SJSA1 (cell line): ENCODE measurements at places on chromosomes 2 and 18. TPM values are rescaled to one million over a fixed set of nuclear protein-coding genes. Genes with fewer than 3 reads are reported as not detected.
A peak's percentile ranks its signal among the peaks of the same experiment; 100 is the strongest.

DBI gene
- total RNA-seq = 98.6 and 173 TPM in 2 replicates

- no peak for DNase-seq
Observed at GRCh38 chr2:74851191-74851566, 17.3 kb downstream of the HK2 start.

MEMO1 gene
- total RNA-seq = 50.2 and 54.6 TPM in 2 replicates

DNA sequence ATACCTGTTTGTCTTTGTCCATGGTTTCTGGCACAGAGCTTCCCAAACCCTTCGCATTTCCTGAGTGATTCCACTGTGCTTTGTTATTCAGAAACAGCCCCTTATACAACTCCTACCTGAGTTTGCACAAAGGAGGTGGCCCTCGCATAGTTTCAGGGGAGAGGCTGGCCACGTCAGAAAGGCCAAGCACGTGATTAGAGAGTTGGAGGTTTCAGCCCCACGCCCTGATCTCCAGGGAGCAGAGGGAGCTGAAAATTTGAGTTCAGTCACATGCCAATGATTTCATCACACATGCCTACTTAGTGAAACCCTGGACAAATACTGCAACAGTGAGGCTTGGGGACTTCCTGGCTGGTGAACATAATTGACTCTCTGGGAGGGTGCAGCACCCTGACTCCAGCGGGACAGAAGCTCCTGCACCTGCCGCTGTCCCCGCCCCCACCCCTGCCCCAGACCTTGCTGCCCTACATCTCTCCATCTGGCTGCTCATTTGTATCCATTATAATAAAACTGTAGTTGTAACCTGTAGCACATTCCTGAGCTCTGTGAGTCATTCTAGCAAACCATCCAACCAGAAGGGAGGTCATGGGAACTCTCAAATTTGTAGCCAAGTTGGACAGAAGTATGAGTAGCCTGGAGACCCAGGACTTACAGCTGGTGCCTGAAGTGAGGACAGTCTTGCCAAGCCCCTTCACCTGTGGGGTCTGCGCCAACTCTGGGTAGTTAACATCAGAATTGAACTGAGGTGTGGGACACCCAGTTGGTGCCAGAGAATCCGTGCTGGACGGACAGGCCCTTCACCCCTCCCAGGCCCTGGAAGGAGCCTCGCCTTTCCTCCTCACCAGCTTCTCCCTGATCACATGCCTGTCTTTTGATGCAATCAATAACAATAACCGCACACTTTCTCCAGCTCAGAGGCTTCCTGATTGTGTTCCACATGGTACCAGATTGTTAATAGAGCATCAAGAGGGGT is 224.3 kb downstream of the ANAPC1 start:
- DNase-seq = no peak

GRCh38 chr2:231297108-231297908 is 98.2 kb upstream of the B3GNT7 start:
- peak; percentile 62 for DNase-seq

GRCh38 chr2:175441181-175441761 is 259.8 kb upstream of the ATP5MC3 start:
- no peak for DNase-seq

GBX2 gene
- total RNA-seq = 13.0 and 18.0 TPM in 2 replicates

RIT2 gene
- not detected in 2 replicates for total RNA-seq

DNA sequence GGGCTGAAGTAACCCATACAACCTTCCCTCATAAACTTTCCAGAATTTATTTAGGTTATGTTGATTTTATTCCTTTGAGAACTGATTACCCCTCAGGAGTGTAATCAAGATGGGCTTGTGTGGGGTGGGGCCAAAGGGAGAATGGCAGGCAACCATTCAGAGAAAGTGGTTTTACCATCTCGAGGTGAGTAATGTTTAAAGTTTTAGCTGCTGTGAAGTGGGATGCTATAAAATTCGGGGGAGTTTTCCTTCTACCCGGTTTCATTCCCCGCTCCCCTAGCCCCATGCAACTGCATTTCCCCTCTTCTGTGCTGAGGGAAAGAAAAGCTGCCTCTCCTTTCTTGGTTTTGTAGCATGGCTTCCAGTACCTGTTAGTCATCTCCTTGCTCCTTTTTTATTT is 34.7 kb downstream of the MAP4K4 start:
- no peak for DNase-seq

DNA sequence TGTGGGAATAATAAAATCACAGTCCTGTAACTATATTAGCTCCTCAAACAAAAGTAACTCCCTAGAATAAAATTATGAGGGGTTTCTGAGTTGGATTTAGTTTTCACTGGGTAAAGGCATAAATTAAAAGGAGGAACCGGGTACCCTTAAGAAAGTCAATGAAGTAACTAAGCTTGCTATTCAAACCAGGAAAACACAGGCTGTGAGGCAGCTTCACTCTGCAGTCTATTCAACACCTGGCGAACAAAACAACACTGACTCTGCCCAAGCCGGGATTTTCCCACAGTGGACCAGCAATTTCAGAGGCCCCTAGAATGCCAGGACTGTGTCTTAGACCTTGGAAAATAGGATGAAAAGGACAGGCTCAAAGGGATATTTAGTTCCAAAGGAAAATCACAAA is 24.6 kb upstream of the CREB1 start:
- no peak for DNase-seq

SNORC gene
- 0.22 and 0.32 TPM in 2 replicates for total RNA-seq

DNA sequence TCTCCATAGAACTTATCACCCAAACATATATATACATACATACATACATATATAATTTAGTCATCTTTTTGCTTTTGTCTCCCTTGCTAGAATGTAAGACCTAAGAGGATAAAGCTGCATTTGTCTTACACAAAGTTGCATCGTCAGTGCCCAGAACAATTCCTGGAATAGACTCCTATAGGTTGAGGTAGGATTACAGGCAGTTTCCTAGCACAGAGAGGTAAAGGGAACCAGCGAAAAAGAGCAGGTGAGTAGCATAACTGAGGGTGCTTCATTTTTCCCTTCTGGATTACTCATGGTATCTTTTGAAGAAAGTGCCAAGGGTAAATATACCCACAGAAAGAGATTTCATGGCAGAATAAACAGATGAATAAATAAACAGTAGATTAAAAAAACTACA is 68.1 kb upstream of the AMMECR1L start:
- no peak for DNase-seq

DNA sequence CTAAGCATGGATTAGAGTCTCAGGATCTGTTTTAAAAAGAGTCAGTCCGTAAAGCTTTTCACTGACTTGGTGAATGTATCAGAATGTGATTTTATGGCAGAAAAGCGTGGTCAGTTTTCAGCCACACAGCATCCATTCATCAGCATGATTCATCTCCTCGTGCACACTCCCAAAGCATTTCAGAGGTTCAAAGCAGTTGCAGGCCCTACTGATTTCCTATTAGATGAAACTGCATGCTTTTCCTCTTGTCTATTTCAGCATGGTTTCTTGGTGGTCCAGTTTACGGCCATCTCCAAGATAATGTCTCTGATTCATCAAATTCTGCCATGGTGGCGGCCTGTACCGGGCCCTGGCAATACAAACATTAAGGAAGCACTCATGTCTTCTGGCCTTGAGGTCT is 4.8 kb upstream of the PARD6G start:
- DNase-seq = peak; percentile 68

- no peak for DNase-seq
Observed at GRCh38 chr2:28428486-28428885, 35.8 kb downstream of the FOSL2 start.

DNA sequence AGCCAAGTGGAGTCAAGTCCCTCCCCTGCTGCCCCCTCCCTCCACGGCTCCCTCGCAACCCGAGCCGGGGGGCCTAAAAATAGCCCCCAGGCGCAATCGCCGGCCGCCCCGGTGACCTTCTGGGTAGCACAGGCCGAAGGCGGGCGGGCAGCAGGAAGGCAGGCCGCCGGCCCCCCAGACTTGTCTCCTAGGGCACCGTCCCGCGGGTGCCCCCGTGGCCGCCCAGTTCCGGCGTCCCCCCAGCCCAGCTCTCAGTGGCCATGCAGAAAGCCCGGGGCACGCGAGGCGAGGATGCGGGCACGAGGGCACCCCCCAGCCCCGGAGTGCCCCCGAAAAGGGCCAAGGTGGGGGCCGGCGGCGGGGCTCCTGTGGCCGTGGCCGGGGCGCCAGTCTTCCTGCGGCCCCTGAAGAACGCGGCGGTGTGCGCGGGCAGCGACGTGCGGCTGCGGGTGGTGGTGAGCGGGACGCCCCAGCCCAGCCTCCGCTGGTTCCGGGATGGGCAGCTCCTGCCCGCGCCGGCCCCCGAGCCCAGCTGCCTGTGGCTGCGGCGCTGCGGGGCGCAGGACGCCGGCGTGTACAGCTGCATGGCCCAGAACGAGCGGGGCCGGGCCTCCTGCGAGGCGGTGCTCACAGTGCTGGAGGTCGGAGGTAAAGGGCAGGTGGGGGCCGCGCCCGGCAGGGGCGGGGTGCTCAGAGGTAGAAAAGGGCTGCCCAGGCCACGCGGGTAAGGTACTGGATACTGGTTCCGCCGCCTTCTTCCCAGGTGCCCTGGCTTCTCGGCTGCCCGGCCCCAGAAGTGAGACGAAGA is at the start of gene SPEG:
TSS of gene SPEG (plus strand) at position 126 of the 808 bp plus-strand sequence. CDS start at position 261, 135 bp downstream.
- DNase-seq = no peak

- peak; percentile 50 for DNase-seq
Observed at GRCh38 chr2:196719110-196719872, 79.8 kb downstream of the CCDC150 start.

LHCGR gene
- not detected in 2 replicates for total RNA-seq

CFAP53 gene
- total RNA-seq = 0.08 TPM in 1 of 2 replicates, not detected in the other

- no peak for DNase-seq
Observed at GRCh38 chr2:134161170-134161547, 92.7 kb upstream of the MGAT5 start.

DNA sequence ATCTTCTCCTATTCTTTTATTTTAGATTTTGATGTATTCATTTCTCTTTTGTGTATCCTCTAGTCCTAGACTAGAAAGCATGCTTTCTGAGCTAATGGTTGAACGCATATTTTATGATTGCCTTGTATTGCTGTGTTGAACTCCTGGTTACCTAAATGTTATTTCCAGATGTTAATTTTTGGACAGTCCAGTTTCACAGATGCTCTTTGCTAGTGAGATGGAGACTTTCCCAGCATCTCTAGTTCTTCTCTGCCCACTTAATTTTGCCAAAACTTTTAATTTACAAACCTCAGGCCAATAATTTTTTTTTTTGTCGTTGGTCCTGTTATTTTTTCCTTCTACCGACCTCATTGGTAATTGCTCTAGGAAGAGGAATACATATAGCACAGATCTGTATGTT is 153.2 kb downstream of the HAUS1 start:
- no peak for DNase-seq

FABP1 gene
- total RNA-seq = not detected in 2 replicates

FEV gene
- not detected in 2 replicates for total RNA-seq

IGFBP5 gene
- total RNA-seq = 0.03 TPM in 1 of 2 replicates, not detected in the other

RSAD2 gene
- not detected in 2 replicates for total RNA-seq

- DNase-seq = no peak
Observed at GRCh38 chr2:40199771-40200170, 252.1 kb downstream of the SLC8A1 start.

DNA sequence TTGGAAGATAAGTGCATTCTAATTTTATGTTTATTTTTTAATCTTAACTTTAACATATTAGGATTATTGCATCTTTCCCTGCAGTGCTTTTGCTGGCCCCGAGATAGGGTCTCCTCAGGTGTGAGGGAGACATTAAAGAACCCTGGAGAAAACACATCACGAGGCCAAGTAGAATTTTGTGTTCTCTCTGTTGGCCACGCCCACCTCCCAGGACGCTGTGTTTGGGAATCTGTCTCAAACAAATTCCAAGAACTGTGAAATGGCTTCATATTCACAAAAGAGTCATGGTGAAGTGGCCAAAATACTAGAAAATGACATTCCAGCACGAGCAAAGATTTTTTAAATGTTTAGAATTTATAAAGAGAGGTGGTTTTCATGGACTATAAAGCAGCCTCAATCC is 27.3 kb downstream of the RNF144A start:
- no peak for DNase-seq

- no peak for DNase-seq
Observed at GRCh38 chr2:85854166-85854509, 34.7 kb downstream of the ST3GAL5 start.

GKN2 gene
- not detected in 2 replicates for total RNA-seq

GRCh38 chr2:205261516-205262020 is 420.7 kb upstream of the NRP2 start:
- no peak for DNase-seq

RAD51AP2 gene
- not detected in 2 replicates for total RNA-seq

CREG2 gene
- not detected in 2 replicates for total RNA-seq

GRCh38 chr2:234146087-234146826 is 95.8 kb downstream of the SPP2 start:
- peak; percentile 66 for DNase-seq

HJURP gene
- 73.2 and 81.4 TPM in 2 replicates for total RNA-seq

DNA sequence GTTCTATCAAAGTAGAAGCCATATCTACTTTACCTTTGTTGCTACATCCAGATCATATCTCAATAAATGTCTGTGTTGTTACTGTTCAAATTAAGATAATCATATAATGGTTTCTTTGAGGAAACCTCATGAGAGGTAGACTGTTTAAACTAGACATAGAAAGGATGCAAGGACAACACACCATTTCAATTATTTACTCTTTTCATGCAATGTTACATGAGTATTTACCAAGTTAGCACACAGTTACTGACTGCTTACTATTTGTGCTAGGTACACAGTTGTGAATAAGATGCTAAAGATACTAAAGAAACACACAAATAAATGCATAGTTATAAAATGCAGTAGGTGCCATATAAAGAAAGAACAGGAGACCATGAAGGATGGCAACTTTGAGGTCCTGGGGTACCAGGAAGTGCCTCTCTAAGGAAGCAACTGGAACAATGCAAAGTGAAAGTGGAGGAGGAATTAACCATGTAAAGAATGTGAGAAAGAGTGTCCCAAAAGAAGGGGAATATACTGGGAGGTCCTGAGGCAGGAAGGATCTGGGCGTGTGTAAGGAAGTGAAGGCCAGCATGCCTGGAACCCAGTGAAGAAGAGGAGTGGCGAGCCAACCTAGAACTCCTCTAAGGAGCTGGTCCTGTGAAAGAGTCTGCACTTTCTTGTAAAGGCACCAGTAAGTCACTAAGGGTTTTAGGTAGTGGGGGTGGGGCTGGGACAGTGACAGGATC is 39.4 kb downstream of the RBMS1 start:
- DNase-seq = no peak

ZNF397 gene
- 9.9 and 11.4 TPM in 2 replicates for total RNA-seq

DNA sequence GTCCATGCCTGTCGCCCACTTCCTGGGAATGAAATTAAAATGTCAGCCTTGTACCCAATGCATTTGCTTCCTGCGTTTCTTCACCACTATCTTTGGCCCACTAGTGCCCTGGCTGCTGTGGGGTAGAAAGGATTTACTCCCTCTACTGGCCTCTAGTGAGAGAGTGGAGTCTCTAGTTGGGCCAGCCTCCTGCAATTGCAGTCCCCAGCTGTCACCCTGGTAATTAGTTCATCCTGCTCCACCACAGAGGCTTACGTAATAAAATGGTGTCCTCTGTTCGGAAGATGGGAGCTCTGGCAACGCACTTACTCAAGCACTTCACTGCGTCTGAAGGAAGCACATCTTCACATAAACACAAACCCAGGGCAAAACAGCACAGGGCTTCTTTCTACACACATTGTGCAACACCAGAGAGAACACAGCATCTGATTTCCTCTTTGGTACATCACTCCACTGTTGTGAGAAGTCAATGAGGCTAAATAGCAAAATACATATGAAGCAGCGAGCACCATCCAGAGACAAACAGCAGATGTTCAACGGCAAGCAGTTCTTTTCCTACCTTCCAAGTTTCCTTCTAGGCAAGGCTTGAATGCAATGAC is 274.6 kb downstream of the LRATD1 start:
- DNase-seq = no peak

LGALSL gene
- total RNA-seq = 3.9 and 4.4 TPM in 2 replicates
